Suprapubic skin (tissue), 4 donors: ENCODE measurements at places on chromosomes 5 and 9.

GRCh38 chr9:126942399-126942798 lies 27.8 kb downstream of the RALGPS1 start:
- no peak for DNase-seq

DNA sequence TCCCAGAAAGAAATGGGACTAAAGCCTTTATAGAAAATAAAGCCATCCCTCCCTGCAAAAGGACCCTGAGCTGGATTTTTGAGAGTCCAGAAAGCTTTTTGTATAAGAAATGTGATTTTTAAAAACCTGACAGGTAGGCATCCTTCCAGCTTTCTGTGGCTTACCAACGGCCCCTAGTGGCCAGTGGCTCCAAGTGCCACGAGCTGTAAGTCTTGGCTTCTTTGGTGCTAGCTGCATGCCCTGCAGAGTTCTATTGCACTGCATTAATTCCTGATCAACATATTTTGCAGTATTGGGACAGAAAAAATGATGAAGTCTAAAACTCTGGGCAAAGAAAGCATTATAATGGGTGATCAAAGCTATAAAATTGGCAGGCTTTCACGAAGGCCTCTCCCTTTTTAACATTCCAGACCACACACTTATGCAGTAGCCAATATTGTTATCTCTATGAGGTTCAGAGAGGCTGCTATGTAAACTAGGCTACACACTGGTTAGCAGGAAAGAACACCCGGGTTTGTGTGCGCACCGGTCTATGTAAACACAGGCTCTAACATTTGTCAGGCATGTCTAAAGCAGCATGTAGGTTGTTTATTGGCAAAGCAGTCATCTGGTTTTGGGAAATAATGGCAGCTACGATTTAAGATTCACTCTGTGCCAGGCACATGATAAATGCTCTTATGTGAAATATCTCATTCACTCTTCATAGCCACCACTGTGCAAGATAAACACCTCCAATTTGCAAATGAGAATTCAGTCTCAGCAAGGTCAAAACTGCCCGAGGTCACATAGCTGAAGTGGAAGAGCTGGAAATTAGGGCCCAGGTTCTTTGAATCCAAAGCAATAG lies 55.2 kb downstream of the NMUR2 start:
- DNase-seq: no peak

DNA sequence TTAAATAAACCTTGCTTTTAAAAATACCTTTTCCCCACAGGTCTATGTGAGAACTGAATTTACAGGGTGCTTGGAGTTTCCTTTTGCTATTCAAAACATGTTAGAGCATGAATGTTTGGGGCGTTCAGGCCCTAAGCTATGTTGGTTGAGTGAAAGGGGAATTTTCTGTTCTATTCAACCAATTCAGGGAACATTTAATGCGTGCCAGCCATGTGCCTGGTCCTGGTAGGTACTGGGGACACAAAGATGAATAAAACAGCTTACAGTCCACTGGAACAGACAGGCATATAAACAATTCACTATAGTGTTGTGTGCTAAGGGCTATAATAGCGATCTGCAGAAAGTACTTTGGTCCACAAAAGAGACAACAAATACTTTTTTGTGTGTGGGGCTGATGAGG lies 108.5 kb downstream of the ZSWIM6 start:
- DNase-seq: no peak

GRCh38 chr9:28051559-28052503 lies 478.6 kb upstream of the C9orf72 start:
- no peak for DNase-seq

- DNase-seq: no peak
Measured at GRCh38 chr5:115532517-115532916, 12.1 kb downstream of the FEM1C start.

DNA sequence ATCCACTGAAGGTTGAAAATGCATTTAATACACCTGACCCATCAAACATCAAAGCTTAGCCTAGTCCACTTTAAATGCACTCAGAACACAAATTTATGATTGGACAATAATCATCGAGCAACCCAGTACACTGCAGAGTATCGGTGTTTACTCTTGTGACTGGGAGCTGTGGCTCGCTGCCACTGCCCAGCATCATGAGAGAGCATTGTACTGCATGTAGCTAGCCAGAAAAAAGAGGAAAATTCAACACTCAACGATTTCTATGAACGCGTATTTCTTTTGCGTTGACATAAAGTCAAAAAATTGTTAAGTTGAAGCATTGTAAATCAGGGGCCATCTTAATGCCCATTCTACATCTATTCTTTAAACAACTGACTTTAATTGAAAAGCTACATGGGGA lies 95.1 kb upstream of the CD180 start:
- DNase-seq: no peak
